ENCODE measurements at places on chromosomes 6 and 20.

GRCh38 chr6:30322527-30323501, 3.9 kb upstream of the TRIM39 start:
- no peak for DNase-seq

DNA sequence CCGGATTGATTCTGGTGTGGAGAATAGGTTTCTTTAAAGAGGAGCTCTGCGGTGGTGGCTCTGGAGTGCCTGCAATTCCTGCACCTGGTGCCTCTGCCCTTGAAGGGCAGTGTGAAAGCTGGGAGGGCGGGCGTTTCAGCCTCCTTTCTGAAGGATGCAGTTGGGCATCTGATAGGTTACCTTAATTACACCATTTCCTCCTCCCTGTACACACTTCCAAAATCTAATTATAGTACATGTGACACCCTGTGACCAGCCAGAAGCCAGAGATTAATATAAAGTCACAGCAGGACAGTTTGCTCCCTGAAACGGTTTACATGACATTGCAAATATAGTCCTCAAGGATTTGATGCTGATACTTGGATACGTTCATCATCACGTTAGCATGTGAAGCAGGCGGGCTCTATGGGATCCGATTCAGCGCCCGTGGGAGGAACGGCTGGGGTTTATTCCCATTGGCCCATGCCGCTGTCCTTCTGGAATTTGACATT, 548.2 kb downstream of the QKI start:
- no peak for DNase-seq

GRCh38 chr6:2862712-2863181, 21.1 kb upstream of the SERPINB1 start:
- DNase-seq: no peak

DNA sequence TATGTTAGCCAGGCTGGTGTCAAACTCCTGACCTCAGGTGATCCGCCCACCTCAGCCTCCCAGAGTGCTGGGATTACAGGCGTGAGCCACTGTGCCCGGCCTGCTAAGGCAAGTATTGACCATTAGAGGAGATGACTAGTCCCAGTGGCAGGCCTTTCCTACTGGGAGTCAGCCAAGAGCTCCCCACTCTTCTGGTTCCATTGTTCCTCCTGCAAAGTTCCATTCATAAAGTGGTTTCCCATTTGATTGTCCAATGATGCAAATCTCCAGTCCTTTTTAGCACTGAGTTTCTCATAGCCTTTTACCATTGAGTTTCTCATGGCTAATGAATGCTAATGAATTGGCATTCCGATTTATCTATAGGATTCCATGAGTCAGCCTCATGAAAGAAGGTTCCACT, 148.3 kb upstream of the ESR1 start:
- DNase-seq: no peak

DNA sequence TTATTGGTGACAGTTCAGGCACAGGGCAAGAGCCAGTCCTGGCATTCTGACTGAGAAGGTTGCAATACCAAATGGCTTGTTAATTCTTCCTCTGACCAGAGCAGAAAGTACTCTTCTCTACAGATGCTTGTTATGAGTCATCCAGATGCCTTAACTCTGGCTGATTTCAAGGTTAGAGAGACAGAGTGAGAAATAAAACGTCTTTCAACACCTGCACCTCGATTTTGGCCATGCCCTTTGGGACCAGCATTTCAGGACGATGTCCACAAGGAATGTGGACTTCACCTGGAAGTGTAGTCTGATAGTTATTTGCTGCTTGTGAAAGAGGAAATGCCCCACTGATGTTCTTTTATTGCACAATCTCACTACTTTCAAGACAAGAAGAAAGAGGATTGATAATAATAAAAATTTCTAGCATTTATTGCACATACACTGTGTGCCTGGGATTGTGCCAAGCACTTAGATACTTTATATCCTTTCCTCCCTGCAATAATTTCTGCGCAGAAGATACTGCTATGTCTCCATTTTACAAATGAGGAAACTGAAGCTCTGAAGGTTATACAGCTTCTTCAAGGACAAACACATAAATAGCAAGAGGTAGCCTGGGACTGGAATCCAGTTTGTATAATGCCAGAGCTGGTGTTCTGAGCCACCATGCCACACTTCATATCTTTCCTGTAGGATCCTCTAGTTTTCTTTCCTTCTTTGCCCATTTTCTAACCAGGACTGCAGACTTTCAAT, 33.5 kb upstream of the MCM3 start:
- peak; percentile 40 for DNase-seq

DNA sequence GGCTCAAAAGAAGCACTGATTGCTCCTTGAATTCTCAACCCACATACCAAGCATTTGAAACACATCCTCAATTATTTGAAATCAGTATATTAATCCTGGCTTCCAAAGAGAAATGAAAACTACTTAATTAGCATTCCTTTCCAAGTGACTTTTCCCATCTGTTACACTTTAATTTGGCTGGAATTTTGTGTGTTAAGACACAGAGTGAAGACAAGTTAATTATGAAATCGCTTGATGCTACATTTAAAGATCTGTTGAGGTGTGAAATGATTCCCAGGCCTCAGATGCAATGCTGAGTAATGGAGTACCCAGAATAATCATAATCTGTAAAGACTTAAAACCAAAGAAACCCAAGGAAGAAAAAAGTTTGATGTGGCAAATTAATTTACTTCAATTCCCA, 241.4 kb downstream of the ADGB start:
- no peak for DNase-seq

DNA sequence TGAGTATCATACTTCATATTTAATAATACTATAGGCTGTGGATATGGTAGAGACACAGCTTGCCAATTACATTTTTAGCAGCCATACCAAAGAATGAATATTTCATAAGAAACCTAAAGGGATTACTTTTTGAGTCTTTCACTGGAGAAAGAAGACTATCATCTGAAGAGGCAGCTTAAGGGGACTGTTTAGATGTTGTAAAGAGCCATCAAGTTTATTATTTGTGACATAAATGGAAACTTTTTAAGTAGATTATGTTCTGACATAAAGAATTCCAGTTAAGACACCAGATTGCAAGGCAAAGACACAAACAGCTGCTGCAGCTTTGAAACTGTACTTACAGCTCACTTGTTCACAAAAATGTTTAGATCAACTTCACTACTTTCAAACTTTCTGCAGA, 429.4 kb downstream of the TFAP2A start:
- DNase-seq: no peak

- peak; percentile 86 for DNase-seq
Measured at GRCh38 chr6:13813621-13814175, 659 bp downstream of the MCUR1 start.

GRCh38 chr6:73652637-73653570, 888 bp downstream of the SLC17A5 start:
- peak; percentile 70 for DNase-seq

DNA sequence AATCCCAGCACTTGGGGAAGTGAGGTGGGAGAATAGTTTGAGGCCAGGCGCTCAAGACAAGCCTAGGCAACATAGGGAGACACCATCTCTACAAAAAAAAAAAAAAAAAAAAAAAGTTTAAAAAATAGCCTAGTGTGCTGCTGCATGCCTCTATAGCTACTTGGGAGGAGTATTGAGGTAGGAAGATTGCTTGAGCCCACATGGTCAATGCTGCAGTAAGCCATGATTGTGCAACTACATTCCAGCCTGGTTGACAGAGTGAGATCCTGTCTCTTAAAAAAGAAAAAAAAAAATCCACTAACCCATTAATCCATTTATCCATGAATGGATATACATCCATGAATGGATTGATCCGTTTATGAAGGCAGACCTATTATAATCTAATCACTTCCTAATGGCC, 1064.6 kb upstream of the EYS start:
- no peak for DNase-seq

GRCh38 chr6:106886922-106887797, 87.4 kb downstream of the CD24 start:
- peak; percentile 28 for DNase-seq

- DNase-seq: peak; percentile 10
Measured at GRCh38 chr6:49913636-49914375, 47.5 kb upstream of the CRISP1 start.

DNA sequence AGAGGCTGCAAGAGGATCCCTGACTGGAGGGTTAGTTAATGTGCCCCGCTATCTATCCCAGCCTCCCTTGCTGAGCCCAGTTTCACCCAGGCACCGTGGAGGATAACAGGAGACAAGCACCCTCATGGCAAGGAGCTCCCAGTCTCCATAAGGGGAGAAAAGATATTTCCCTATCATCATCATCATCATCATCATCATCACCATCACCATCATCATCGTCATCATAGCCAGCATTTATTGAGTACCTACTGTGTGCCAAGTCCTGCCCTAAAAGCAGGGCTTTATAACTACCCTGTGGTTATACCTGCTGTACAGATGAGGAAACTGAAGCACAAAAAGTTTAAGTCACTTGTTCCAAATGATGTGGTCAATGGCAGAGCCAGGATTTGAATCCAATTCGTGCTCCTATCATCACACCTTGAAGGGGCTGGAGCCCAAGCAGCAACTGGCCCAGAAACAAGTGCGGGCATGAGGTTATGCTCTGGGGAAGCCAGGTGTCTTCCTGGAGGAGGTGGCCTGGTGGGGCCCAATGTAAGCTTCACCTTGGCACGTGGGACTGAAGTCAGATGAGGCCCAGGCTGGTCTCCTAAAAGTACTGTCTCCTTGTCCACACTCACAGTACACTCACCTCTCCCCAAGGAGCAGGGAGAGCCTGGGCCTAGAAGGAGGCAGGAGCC, 10.0 kb downstream of the GLP1R start:
- no peak for DNase-seq

DNA sequence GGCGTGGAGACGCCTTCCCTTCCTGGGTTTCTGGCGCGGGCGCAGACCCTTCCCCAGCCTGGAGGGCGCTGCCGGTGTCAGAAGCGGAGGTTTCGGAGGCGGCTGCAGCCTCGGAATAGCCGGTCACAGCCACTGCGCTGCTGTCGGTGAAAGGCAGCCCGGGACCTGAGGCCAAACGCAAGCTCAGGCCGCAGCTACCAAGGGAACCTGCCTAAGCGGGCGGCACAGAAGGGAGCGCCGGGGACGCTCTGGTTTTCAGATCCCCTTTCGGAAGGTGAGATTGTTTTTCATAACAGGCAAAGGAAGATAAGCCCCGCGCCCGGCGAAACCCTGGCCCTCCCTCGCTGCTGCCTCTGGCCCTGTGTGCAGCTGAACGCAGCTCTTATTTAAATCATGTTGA, 116.5 kb downstream of the FAM120B start:
- no peak for DNase-seq

- DNase-seq: no peak
Measured at GRCh38 chr6:45813943-45814342, 201.7 kb downstream of the CLIC5 start.

- DNase-seq: no peak
Measured at GRCh38 chr6:31702405-31702818, 712 bp downstream of the ABHD16A start.

- DNase-seq: peak; percentile 58
Measured at GRCh38 chr6:135183002-135183531, 2.0 kb downstream of the MYB start.

DNA sequence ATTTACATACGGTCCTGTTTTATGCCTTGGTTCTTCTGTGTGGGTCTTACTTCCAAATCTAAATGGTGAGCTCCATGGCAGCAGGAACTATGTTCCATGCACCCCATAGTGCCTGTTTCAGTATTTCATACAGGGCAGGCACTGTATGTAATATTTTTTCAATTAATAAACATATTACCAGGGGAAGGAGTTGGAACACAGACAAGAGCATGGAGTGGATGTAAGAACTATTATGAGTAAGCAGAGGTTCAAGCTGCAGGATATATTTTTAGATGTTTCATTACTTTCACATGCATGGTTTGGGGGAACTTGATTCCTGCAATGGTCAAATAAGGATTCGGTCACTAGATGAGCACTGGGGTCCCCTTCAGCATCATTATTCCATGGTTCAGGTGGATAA, 108.3 kb downstream of the KIF13A start:
- no peak for DNase-seq

DNA sequence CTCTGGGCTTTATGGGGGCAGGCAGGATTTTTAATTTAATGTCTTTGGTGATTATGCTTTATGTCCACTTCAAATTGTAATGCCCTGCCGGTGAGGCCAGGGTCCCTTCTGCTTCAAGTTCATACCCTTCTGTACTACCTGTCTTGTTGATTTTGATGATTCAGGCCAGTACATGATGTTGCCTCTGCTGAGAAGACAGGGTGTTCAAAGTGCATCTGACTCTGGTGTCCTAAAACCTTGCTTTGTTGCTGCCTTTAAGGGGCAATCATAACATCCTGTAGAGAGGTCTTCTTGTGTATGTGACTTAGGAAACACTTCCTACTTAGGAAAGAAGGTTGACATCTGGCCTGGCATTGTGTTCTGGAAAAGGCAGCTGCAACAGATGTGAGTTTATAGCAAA, 113.2 kb downstream of the TMEM170B start:
- no peak for DNase-seq

DNA sequence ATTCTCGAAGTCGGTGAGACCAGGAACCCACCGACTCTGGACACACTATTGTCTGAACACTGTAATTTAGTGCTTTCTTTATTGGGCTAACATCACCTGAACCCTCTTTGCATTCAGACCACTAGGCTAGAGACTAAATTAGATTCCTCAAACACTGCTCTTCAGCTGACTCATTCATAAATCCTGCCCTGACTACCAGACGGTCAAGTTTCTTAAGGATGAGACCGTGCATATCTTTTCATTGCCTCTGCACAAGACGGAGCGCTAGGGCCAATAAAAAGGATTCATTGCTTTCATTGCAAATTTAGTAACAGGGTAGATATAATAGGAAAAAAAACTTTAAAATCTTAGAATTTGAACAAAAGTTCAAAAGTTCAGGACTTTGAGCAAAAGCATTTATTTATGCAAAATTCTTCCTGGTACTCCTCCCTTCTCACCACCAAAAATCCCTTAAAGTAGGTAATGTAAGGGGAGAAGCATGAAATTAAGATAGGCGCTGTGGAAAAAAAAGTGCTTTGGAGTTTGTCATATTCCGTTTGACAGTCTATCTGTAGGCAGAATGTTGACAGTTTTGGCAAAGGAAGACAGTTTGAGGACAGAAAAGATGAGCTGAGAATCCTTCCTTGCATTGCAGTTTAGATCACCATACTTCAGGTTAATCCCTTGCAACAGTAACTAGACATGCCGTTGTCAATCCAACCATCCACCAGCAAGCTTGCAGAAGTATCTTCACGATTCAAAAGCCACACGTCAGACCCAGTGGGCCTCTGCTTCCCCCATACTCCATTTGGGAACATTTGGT, 328.6 kb upstream of the JARID2 start:
- no peak for DNase-seq

DNA sequence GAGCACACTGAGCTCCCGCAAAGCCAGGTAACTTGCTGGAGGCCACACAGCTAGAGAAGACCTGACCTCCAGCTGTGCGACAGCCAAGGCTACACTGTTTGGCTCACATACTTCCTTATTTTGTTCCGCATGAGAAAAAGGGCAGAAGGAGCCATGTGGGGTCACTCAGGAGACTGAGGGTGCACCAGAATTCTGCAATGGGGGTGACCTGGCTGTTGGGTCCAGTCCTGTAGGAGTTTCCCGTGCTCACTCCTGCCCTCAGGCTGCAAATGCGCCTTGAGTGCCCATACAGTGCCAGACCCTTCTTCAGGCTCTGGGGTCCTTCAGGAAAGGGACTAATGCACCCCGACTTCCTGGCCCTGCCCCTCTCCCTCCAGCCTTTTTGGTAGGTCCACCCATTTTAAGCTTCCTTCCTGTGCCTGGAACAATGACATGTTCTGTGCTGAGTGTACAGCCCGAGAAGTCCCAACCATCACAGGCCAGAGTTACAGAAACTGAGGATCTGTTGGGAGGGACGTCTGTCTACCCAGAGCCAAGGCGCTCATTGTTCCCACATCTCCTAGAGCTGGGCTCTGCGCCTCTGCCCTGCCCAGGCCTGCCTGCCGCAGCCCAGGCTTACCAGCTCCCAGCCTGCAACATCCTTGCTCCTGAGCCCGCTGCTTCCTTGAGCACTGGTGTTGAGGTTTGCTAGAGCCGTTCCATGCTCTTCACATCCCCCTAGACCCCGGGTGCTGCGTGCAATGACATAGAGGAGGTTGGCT, 33.5 kb upstream of the CD93 start:
- DNase-seq: no peak

All from hepatocyte (in vitro differentiated cells).